ENCODE measurements at places on chromosomes 2 and 18.

GRCh38 chr18:9039441-9040071 lies 62.9 kb upstream of the NDUFV2 start:
- no peak for DNase-seq

DNA sequence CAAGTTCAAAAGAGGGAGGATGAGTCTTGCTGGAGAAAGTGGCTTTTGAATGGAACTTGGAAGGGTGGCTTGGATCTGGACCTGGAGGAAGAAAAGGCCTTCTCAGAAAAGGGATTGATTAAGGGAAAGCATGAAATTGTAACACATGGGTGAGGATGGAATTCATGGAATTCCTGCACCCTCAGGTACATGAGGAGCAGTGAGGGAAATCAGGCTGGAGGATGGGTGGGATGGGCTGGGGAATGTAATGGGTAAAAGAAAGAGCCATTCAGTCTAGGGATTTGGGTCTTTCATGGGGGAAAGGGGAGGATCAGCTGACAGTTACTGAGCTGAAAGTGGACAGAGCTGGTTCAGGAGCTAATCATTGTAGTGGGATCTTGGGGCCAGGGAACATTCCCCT lies 51.2 kb upstream of the HAAO start:
- no peak for DNase-seq

GRCh38 chr2:144006139-144006538 lies 513.8 kb downstream of the ZEB2 start:
- no peak for DNase-seq

- DNase-seq, result no peak
Observed at GRCh38 chr2:165667375-165667774, 126.7 kb downstream of the GALNT3 start.

- DNase-seq, result peak; percentile 28
Observed at GRCh38 chr2:230327418-230328154, 593 bp downstream of the SP140L start.

GRCh38 chr2:8441371-8441770 lies 240.5 kb upstream of the ID2 start:
- DNase-seq, result no peak

- no peak for DNase-seq
Observed at GRCh38 chr2:241900251-241901017, 30.9 kb downstream of the RTP5 start.

GRCh38 chr2:222436040-222436413 lies 11.7 kb downstream of the SGPP2 start:
- DNase-seq, result no peak

DNA sequence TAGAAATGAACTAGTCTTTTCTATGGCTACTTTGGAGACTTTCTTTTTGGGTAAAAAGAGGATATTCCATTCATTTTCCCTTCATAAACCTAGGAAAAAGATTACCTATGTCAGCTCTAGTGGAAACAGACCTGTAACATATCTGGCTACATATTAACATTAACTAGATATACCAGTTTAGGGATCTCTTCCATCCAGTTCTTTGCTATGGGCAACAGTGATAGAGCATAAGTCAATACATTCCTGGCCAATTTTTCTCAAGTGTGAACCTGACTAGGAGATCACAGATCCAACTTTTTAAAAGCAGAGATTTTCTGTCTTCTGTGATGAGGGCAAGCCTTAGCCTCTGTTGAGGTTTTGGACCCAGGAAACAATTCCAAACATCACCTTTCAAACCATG lies 34.5 kb downstream of the PLEKHM3 start:
- DNase-seq, result no peak

DNA sequence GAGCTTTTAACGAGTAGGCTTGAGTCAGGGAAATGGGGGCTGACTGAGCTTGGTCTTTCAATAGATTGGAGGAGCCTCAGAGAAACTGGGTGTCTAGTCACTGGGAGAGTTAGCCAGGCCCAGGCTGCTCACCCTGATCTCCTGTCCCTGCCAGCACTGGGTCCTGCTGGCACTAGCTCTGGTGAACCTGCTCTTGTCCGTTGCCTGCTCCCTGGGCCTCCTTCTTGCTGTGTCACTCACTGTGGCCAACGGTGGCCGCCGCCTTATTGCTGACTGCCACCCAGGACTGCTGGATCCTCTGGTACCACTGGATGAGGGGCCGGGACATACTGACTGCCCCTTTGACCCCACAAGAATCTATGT lies 720 bp downstream of the KRTCAP3 start:
- DNase-seq, result no peak

DNA sequence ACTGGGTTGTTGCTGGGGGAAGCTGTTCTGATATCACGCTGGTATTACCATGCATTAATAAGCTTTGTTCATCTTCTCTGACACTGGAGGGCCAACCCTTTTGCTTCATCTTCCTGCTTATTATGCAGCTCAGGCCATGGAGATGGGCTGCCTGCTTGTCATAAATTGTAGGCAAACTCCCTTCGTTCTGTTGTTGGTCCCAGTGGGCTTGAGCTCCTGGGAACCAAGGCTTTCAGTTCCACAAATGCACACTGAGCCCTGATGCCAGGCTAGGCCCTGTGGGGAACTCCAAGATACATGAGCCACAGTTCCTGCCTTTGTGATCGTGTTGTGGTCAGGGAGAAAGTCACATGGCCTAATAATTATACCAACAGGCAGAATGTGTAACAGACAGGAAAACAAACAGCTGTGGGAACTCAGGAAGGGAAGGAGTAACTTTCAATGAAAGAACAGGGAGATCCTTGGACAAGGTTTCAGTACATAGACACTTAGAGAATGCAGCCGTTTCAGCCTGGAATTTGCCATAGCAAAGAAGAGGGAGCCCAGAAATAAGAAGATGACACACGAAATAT lies 49.0 kb upstream of the BCL2L11 start:
- no peak for DNase-seq

- DNase-seq, result no peak
Observed at GRCh38 chr2:98764499-98764898, 33.6 kb upstream of the MGAT4A start.

Data from natural killer cell (primary cell).